Posterior vena cava (tissue), 2 donors: ENCODE measurements at places on chromosomes 16 and 17. TPM values are rescaled to one million over a fixed set of nuclear protein-coding genes. Genes with fewer than 3 reads are reported as not detected.

RNF112 gene
- total RNA-seq: 12.6 TPM

SP6 gene
- 0.19 TPM for total RNA-seq

BRCA1 gene
- total RNA-seq: 4.6 TPM

KRT31 gene
- not detected for total RNA-seq

HOXB2 gene
- 18.9 TPM for total RNA-seq

SKAP1 gene
- total RNA-seq: 1.1 TPM

CLDN9 gene
- not detected for total RNA-seq

ATP2C2 gene
- total RNA-seq: 0.10 TPM

PDIA2 gene
- total RNA-seq: 0.88 TPM

GRCh38 chr17:1362964-1363363 lies 37.1 kb downstream of the YWHAE start:
- no peak for DNase-seq

DNA sequence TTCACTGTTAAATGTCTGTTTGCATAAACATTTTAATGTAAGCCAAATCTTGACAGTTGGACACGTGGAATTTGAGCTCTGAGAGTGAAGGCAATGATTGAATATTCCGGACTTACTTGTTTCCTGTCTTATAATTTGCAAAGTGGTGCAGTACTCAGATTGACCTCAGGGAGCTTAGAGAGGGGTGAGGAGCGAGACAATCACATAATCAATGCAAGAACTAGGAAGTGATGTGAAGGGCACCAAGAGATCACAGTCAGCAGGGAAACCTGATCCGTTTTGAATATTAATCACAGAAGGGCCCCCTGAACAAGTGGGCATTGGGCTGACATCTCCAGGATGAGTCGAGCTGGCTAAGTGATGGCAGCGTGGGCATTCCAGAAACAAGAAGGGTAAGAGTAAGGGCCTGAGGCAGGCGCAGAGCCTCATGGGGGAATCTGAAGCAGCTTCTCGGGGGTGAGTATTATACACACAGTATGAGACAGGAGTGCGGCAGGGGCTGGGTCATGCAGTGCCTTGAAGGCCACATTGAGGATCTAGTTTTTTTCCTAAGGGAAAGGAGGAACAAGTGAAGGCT lies 26.1 kb downstream of the TEX2 start:
- DNase-seq: no peak

DNA sequence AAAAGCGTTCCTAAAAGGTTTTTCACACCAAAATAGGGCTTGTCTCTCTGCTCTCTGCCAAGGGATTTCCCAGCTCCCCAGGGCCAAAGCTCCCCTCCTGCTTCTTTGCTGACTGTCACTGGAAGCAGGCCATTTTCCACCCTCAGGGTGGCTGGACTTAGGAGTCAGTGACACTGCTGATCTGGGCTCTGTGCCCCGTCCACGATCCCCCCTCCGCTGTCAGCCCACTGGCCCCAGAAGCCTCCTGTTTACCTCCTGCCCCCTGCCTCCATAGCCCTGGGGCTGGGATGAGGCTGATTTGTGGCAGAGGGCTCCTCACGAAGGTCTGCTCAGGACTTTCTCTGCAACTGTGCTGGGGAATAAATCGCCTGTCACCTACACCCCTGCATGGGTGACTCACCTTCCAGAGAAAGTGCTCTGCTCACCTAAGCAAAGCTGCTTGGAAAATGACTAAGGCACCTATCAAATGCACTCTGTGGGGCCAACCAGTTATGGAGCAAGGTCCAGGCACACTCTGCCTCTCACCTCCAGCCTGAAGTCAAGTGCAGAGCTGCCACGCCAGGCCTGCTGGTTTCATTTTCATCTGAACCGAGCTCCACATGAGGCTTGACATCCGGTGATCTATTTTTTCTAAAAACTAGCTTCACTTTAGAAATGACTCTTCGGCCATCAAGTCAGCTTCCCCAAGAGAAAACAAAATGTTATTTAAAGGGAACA lies 4.9 kb downstream of the MAP3K14 start:
- DNase-seq: no peak

GRCh38 chr17:66364508-66364907 lies 62.1 kb downstream of the PRKCA start:
- DNase-seq: no peak

GRCh38 chr17:31869031-31869430 lies 10.0 kb upstream of the COPRS start:
- DNase-seq: no peak

DNA sequence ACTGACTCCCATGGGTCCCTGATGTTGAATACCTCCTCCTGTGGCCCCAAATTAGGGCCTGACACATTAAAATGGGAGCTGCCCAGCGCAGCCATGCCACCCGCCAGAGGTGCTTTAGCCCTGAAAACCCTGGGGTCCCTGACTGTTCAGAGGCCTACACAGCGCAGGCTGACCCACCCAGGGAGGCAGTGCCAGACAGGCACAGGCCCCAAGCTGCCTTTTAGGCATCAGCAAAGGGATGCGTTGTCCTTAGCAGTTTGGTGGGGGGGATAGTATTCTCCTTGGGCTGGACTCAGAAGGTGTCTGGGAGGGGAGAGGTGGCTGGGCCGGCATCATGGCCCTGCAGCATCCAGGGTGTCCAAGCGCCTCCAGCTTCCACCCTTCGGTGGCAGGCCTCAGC lies 1.4 kb downstream of the RAPGEFL1 start:
- DNase-seq: no peak

- no peak for DNase-seq
Measured at GRCh38 chr17:65170839-65171238, 33.7 kb downstream of the RGS9 start.

- no peak for DNase-seq
Measured at GRCh38 chr16:28156056-28156680, 55.6 kb downstream of the XPO6 start.

DNA sequence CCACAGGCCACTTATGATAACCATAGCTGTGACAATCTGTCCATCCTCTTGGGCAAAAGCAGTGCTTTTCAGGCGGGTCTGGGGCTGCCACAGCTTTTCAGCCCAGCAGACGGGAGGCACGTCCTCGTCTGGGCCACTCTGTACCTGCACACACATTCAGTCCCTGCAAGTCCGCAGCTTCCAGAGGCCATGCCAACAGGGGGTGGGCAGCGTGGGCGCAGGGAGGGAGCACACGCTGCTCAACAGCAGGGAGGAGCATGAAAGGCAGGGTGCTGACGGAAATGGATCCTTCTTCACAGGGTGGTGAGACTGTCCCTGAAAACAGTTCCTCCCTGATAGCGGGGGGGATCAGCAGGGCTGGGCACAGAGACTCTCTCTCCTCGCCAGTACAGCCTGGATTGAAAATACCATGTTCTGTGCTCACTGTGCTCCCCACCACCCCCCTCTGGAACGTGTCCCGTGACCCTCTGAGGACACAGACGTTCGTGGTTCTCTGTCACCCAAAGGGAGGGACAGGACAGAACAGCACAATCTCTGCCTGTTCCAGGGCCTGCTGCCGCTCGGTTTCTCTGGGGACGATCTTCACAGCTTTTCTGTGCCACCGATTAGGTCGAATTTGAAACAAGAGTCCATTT lies 41.7 kb downstream of the PEMT start:
- DNase-seq: no peak

GRCh38 chr17:27293359-27293897 lies 486 bp upstream of the WSB1 start:
- no peak for DNase-seq

DNA sequence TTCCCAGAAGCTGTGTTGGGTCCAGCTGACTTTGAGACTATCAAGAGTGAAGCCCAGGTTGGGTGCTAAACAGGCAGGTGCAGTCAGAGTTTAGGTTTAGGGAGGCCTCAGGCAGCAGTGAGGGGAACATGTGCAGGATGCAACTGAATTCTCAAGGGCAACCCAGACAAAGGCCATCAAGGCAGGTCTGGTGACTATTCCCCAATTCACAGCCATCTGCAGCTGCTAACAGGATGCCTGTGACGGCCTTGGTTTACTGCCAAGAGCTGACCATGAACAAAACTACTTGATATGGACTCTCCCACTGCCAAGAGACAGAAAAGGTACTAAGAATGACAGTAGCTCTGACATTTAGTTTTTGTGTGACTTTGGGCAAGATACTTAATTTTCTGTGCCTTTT lies 45.2 kb upstream of the BCAR1 start:
- no peak for DNase-seq

- DNase-seq: no peak
Measured at GRCh38 chr16:23131036-23131435, 18.2 kb downstream of the USP31 start.
